Camera-type eye (tissue), 1 donor: ENCODE measurements at places on chromosomes 7 and 10. TPM values are rescaled to one million over a fixed set of nuclear protein-coding genes. Genes with fewer than 3 reads are reported as not detected.

PTPRN2 gene
- total RNA-seq, result 13.2 TPM

AKR1C4 gene
- not detected for total RNA-seq

FGFR2 gene
- total RNA-seq, result 77.5 TPM

RNF133 gene
- 2.6 TPM for total RNA-seq
